ENCODE measurements at places on chromosomes 2 and 18.

DNA sequence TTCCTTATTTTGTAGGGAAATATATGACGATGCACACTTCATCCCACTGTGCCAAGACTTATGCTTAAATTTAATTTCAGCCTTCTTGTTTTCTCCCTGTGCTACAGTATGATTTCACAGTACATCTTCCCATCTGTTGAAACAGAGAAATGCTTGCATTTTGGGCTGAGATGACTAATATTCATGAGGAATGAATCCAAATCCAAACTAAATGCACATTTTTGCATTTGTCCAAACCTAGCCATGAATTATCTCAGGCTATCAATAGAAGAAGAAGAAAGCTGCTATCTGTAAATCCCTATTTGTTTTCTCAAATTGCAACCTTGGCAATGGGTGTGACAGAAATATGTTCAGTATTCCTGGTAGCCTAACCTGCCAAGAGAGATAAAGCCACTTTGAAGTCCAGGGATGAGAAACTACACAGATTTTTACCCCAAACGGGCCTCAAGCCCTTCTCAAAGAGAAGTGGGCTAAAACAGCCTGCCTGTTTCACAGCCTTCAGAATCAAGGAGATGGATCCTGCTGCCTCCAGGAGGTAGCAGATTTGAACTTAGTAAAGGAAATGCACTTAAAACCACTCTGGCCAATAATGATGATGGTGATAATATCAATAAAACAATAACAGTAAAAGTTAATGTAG is 306.9 kb upstream of the NT5C1B start:
- DNase-seq, result no peak

DNA sequence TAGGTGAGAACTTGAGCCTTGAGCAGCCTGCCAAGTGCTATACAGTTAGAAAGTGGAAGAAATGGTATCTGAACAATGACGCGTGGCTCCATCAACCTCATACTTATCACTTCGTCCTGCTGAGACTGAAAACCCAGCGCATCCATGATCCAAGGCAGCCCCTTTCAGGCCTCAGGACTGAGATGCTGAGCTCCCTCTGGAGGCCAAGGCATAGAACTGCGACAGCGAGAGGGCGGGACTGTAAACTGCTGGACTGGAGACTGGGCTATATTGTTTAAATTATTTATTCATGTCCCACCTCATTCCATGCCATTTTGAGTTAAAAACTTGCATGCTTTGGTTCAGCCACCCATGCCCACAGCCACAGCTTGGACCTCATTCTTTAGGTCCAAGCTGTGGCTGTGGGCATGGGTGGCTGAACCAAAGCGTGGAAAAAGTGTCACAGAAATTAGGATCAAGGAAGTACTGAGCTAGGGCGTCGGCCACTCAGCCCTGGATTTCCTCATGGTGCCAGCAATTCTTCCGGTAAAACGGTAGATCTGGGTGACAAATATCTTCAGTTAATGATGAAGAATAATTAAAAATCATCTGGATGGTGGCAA is 195.5 kb downstream of the L3MBTL4 start:
- DNase-seq, result peak; percentile 27

- no peak for DNase-seq
These were observed 128.8 kb downstream of the TTC32 start for GRCh38 chr2:19772981-19773380.

GRCh38 chr2:28523902-28524301 is 28.0 kb downstream of the PLB1 start:
- no peak for DNase-seq

DNA sequence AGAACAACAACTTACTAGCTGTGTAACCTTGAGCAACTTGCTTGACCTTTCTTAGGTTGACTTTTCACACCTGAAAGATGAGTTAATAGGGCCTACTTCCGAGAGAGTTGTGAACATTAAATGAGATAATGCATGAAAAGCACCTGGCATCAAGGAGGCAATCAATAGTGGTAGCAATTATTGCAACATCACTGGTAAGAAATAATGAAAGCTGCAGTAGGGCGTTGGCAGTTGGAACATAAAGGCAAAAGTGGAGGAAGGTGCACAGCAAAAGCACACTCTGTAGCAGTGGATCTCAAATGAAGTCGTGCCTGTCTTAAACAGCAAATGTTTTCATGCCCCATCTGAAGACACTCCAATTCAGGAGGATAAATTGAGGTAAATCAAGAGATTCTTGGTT is 178.9 kb upstream of the VRK2 start:
- DNase-seq, result no peak

- DNase-seq, result no peak
These were observed 244.6 kb upstream of the HNRNPA3 start for GRCh38 chr2:176967911-176968450.

GRCh38 chr2:108923736-108924579 is 65.1 kb downstream of the EDAR start:
- no peak for DNase-seq

Measured in fibroblast of villous mesenchyme (primary cell).